CD4-positive, alpha-beta T cell treated with Interleukin-6 at 100 ng/mL for 8 hours (primary cell): ENCODE measurements at places on chromosomes 2 and 18.

DNA sequence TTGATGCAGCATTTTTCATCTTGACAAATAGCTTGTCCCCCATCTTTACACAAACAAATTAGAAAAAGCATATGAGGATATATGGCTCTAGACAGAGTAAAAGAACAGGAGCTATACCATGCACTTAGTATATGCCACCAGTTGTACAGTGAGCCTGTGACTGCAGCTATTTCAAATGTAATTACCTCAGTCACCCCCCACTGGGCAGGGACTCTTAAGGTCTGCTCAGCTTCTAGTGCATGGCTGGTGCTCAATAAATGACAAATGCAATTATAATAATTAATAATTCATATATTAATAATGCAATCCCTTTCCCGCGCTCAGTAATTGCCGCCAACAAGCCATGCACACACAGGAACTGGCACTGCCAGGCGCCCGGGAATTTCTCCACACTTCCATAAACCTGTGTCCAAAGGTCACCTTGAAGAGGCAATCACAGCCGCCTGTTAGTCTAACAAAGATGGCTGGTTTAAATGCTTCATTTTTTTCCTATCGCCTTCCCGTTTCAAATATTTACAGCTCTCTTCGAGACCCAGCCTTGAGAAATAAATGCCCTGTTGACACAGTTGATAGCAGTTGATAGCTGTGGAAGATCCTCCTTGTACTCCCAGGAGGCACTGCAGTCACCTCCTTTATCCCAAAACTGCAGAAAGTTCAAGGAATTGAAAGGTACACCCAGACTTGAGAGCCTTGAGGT lies 156.6 kb downstream of the INO80D start:
- no peak for DNase-seq

GRCh38 chr18:49565612-49566011 lies 3.8 kb downstream of the LIPG start:
- no peak for DNase-seq

DNA sequence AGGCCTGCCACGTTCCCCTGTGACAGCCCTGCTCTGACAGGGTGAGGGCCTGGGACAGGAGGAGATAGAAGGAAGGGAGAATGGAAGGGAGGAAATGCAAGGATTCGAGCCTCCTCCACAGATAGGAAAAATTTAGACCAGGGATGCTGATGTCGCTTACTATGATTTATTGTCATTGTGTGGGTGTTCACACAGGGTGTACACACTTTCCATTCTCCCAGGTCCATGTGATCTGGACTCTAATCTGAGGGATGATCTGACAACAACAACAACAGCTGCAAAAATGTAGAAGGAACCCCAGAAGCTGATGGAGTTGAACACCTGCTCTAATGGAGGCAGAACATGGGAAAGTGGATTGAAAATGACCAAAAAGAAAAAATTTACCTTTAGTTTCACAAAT lies 231.7 kb upstream of the TNP1 start:
- DNase-seq: no peak

DNA sequence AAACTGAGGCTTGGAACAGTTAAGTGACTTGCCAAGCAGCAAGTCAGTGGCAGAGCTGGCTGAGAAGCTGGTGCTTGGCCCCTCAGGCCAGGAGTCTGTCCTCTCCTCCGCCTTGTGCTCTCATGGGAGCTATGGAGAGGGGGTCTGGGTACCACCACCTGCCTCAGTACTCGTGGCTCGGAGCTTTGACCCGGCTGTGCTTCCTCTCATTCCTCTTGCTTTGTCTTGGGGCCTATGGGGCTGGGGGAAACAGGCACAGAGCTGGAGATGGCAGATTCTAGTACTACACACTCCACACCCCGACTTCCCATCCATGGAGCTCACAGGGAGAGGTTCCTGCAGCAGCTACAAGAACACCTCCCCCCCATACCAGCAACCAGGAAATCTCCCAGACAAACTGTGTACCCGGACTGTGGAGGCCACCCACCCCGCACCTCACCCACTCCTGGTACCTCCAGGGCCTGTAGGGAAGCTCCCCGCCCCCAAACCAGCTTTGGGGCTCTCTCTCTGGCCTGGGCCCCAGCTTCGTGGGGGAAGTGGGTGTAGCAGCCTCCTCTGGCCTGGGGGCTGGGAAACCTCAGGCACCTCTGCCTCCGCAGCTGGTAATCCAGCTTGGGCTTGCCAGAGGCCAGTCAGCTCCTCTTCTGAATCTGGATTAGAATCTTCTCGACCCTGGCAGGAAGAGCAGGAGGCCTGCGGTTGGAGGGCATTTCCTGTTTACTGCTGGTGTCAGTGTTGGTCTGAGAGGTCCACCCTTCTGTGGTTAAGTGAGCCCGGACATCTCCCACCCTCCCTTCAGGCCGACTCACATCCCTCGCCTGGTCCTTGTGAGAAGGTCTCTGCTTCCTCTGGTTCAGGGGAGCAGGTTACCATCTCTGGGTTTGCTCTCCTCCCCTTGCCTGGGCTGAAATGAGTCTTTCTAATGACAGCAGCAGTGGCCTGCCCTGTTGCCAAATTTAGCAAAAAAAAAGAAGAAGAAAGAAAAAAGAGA lies 22.3 kb upstream of the RHOB start:
- no peak for DNase-seq

- DNase-seq: no peak
Measured at GRCh38 chr2:28601616-28602015, 105.8 kb downstream of the PLB1 start.

GRCh38 chr2:240960309-240960970 lies 38.0 kb upstream of the SNED1 start:
- DNase-seq: no peak

DNA sequence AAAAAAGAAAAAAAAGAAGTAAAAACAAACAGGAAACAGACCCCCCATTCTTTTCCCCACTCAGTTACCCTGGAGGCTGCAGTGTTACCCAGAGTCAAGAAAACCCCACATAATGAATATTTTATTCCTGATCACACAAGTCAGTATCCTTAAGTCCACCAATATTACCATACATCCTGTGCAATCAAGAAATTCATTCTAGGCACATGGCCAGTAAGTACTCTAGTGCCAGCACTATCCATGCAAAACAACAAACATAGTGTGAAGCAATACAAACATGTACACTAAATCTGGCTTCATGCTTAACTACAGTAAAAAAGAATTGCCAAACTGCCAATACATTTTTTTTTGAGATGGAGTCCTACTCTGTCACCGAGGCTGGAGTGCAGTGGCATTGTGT lies 111.6 kb downstream of the FAM168B start:
- no peak for DNase-seq

DNA sequence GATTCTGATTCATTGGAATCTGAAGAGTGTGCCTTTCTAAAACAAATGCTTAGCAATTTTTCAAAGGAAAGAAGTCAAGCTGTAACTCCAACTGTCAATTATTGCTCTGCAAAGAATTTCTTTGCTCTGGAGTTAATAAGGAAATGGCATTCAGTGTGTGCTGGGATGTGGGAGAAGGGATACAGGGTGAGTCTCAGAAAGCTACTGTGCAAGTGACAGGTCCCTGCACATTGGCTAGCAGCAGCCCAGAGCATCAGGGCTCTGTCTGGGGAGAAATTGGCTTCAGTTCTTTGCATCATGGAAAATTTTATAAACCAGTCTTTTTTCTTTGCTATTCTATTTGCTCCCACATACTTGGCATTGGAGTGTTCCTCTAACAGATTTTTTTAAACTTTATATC lies 1.1 kb upstream of the SYT4 start:
- DNase-seq: no peak

- no peak for DNase-seq
Measured at GRCh38 chr2:18527822-18528221, 32.6 kb downstream of the RDH14 start.

DNA sequence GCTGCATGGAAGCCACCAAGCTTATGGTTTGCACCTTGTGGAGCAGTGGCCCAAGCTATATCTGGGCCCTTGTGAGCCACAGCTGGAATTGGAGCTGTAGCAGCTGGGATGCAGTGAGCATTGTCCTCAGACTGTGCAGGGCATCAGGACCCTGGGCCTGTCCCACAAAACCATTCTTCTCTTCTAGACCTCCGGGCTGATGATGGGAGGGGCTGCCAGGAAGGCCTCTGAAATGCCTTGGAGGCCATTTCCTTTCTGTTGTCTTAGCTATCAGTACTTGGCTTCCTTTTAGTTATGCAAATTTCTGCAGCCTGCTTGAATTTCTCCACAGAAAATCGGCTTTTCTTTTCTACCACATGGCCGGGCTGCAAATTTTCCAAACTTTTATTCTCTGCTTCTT lies 46.4 kb upstream of the CSRNP3 start:
- no peak for DNase-seq

- DNase-seq: no peak
Measured at GRCh38 chr18:45374878-45375630, 240.2 kb upstream of the SLC14A2 start.

GRCh38 chr2:135245071-135245470 lies 193.0 kb downstream of the RAB3GAP1 start:
- DNase-seq: no peak

- DNase-seq: no peak
Measured at GRCh38 chr2:30649278-30649677, 158.0 kb downstream of the CAPN13 start.

DNA sequence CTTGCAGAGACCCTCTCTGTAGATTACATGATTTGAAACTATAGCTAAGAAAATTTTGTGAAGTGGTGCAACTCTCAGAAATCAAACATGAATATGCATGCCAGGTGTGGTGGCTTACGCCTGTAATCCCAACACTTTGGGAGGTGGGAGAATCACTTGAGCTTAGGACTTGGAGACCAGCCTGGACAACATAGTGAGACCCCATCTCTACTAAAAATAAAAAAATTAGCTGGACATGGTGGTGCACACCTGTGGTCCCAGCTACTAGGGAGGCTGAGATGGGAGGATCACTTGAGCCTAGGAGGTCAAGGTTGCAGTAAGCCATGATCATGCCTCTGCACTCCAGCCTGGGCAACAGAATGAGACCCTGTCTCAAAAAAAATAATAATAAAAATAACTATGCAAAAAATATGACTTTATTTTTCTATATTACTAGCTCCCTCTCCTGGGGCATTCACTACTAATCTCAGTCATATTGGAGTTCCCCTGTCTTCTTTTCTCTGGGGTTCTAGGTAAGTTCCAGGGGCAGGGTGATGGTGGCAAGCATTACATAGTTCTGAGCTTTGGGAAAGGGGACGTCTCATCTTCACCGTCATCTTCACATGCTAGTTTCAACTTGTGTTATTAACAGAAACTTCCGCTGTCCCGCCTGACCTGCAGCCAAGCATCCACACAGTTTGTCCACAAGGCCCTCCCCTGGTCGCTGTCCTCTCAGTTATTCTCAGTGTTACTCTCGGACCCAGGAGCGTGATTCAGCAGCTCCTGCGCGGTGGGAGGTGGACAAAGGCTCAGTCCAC lies 96.8 kb upstream of the MBOAT2 start:
- no peak for DNase-seq

GRCh38 chr2:238946318-238947242 lies 98.7 kb downstream of the TWIST2 start:
- no peak for DNase-seq

DNA sequence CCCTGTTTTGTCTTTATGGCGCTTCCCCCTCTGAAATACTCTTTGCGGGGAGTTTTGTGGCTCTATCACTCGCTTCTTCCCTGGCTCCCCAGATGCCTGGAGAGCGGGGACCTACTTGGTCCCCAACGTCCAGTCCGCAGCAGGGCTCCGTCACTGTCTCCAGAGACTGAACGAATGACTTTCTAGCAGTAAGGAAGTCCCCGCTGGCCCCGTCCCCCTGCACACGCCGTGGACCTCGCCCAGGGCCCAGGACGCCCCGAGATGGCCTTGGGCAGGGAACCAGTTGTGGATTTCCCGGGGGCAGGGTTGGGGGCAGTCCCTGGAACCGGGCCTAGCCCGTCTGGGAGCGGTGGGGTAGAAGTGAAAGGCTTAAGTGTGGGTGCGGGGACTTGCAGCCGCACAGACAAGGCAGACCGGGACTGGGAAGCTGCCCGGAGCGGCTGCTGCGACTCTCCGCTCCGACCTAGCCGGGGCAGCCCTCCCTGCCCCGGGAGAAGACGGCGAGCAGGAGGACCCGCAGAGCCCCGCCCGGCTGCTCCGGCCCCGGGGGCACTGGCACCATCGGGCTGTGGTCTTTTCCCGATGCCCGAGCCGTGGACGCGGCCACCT lies 821 bp upstream of the EPHA4 start:
- peak; percentile 6 for DNase-seq

GRCh38 chr2:71494523-71495155 lies 41.3 kb downstream of the DYSF start:
- no peak for DNase-seq

DNA sequence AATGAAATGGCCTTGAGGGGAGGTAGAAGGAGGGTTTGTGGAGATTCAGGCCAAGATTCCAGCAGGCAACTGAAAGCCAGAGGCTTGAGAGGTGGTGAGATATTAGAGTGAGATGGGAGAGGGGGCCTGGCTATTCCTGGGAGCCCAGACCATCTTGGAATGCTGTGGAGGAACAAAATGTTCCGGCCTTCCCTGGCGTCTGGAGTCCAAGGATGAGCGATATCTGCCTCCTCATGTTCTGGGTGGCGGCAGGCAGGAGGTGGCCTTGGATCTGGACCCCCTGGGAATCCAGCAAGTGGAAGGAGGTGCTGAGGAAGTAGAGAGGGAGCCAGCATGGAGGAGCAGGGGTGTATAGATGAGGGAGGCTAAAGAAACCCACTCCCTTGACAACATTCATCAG lies 335.9 kb downstream of the CYP26B1 start:
- no peak for DNase-seq

- DNase-seq: no peak
Measured at GRCh38 chr2:200592406-200593075, 6.7 kb downstream of the AOX1 start.

- DNase-seq: no peak
Measured at GRCh38 chr2:200021449-200022114, 66.2 kb downstream of the MAIP1 start.
